Fibroblast of skin of back (primary cell): ENCODE measurements at places on chromosomes 1 and 21.

DNA sequence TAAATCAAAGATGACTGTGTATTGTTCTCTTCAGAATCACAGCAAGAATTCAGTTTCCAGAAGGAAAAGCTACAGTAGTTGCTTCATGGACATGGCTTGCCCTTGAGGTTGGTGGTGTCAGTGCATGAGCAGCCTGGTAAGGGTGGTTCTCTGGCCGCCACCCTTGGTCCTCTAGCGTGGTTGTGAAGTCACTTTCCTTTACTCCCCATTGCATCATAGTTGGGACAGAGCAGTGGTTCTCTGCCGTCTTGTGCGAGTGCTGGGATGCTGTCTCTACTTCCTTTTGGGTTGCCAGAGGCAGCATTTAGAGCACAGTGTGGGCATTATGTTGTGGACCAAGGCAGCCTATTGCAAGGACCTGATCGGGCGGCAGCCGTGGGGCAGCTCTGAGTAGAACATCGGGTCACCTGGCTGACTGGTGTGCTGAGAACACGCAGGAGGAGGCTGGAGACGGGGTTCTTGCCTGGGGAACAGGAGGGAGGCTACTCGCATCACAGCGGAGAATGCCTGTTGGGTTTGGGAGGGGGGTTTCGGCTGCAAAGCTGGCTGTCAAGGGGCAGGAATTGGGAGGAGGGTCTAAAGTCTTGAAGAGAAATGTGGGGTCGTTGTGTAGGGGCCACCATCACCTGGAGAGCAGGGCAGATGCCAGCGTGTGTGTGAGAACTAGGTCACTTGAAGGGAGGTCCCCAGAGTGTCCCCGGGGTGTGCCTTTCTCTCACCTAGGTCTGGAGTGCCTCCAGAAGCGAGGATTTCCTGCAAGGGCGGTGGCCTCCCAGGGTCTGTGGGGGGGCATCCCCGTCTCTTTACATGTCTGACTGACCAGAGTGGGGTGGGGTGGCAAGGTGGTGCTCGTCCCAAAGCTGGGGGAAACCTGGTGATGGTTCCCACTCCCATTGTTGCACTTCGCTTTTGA, 6.3 kb downstream of the ARF1 start:
- no peak for DNase-seq

GRCh38 chr1:109632671-109633346, 13.2 kb downstream of the AMPD2 start:
- DNase-seq, result no peak

DNA sequence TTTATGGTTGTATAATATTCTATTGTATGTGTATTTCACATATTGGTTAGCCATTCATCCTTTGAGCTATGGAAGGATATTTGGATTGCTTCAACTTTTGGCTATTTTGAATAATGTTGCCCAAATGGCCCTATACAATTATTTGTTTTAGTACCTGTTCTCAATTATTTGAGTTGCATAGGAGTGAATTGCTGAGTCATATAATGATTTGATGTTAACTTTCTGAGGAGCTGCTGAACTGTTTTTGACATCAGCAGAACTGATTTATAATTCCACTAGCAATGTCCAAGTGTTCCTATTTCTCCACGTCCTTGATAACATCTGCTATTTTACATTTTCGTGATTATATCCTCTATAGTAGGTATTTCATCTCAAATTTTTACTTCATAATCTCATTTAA, 839.9 kb downstream of the KCNT2 start:
- no peak for DNase-seq

GRCh38 chr1:203323587-203323986, 18.3 kb downstream of the BTG2 start:
- no peak for DNase-seq

GRCh38 chr1:6971048-6971447, 185.8 kb downstream of the CAMTA1 start:
- no peak for DNase-seq

DNA sequence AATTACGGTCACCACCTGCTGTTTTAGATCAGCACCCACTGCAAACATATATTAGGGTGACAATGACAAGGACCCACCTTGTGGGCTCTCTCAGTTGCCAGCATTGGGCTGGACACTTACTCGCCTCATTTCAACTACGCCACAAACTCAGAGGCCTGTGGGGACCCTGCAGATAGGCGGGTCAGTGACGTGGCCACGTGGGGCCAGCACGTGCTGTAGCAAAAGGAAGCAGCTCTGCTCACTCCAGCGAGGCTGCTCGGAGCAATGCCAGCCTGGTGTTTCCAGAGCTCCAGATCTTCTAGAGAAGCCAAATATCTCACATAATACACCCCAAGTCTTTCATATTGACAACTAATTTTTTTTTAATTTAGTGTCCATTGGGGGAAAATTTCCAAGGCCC, 76.7 kb upstream of the TMEM51 start:
- no peak for DNase-seq

DNA sequence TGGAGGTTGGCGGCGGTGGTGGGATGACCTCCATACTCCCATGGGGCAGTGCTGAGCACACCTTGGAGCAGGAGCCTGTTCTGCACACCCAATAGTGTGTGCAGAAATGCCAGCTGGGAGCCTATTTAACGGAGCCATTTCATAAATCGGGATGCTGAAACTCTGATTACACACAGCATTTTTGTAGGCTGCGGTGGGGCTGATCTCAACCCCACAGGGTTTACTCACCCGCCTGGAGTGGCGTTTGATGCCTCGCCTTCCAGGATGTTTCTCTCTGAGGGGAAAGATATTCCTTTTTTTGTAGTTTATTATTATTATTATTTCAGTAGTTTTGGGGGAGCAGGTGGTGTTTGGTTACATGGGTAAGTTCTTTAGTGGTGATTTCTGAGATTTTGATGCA, 82.6 kb upstream of the WDR26 start:
- DNase-seq, result peak; percentile 30
